ENCODE measurements at places on chromosomes 12 and 14.

DNA sequence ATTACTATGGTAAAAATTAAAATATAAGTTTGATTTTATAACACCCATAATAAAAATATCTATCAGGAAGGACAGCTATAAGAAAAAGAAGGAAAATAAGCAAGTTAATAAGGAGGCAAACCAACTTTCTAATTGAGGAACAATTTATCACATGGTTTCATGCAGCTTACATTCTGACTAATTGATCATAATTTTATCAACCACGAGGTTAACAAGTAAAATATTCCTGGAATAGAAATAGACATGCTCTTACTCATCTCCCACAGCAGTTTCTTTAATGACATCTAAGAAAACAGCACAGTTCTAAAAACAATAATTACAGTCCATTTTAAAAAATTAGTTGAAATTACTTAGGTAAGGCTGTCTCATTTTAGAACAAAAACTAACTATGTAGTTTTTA is 130.8 kb upstream of the KRR1 start:
- no peak overlapping the region for H3K27ac ChIP-seq
- H3K36me3 ChIP-seq, result no peaks in the 10 kb centered on the region
- H3K27me3 ChIP-seq, result no peaks in the 10 kb centered on the region
- peaks cover 7% of the 10 kb centered on the region for H3K4me1 ChIP-seq

DNA sequence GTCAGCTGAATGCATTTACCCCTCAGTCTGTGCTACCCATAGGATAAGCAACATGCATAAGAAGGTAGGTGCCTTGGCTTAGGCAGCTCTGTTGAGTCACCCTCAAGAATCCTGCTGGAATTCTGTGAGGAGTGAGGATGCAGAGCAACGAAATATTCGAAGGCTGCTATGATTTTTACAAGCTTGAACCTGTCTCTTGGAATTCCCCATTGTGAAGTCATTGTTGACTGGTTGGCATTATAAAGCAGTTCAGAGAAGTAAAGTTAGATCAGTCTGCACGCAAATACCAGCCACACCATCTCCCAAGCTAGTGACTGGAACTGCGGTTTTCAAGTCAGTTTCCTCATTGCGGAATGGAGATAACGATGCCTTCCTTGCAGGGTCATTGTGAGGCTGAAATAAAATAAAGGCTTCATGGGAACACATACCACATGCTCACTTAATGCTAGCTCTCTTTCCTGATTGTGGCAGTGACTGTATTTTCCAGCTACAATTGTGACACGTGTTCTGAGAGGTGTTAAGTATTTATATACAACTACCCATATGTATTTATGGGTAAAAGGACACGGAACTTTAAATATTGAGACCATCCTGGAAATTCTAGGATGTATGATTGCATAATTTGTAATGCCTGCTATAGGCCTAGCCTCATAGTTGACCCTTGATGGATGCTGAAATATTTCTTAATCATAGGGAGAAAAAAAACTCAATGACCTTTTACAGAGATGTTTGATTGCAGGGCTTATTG is 96.7 kb downstream of the ETV6 start:
- peaks cover 4% of the 10 kb centered on the region for H3K4me1 ChIP-seq
- DNase-seq, result no peak
- H3K27me3 ChIP-seq, result no peaks in the 10 kb centered on the region
- no peak overlapping the region for H3K27ac ChIP-seq

DNA sequence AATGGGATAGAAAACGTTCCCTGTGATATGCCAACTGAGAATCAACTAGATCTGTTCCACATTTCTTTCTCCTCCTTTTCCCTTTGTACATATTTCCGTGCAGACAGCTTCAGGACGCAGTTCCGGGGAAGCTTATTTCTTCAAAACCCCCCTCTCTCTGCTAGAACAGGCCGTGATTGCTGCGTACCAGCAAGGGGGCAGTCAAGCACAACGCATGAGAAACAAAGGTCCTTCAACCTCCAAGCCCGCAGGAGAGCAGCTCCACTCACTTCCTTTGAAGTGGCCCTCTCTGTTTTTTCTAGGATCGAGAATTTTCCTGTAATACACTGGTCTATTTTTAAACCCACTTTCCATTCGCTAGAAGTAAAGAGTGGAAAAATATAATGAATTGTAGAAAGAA is 80.8 kb downstream of the ZNF664 start:
- no peak overlapping the region for H3K27ac ChIP-seq
- H3K36me3 ChIP-seq, result no peaks in the 10 kb centered on the region
- no peak overlapping the region for H3K4me3 ChIP-seq
- H3K27me3 ChIP-seq, result no peaks in the 10 kb centered on the region
- peak; percentile 51 for DNase-seq

- no peak for DNase-seq
- H3K4me3 ChIP-seq, result no peak overlapping the region
- no peak overlapping the region for H3K27ac ChIP-seq
These were observed 59.6 kb downstream of the PPFIA2 start for GRCh38 chr12:81699551-81699950.

GRCh38 chr12:63912651-63913050 is 68.2 kb downstream of the SRGAP1 start:
- H3K4me1 ChIP-seq, result no peaks in the 10 kb centered on the region
- no peak for DNase-seq
- H3K4me3 ChIP-seq, result no peak overlapping the region
- no peaks in the 10 kb centered on the region for H3K27me3 ChIP-seq

- DNase-seq, result no peak
- peaks cover 3% of the 10 kb centered on the region for H3K36me3 ChIP-seq
- no peaks in the 10 kb centered on the region for H3K27me3 ChIP-seq
- H3K4me1 ChIP-seq, result peaks cover 20% of the 10 kb centered on the region
- H3K4me3 ChIP-seq, result no peak overlapping the region
- no peak overlapping the region for H3K27ac ChIP-seq
These were observed 9.4 kb downstream of the SPRYD3 start for GRCh38 chr12:53069621-53070410.

- H3K36me3 ChIP-seq, result no peaks in the 10 kb centered on the region
- no peak for DNase-seq
- H3K4me1 ChIP-seq, result no peaks in the 10 kb centered on the region
These were observed 21.7 kb downstream of the RNF212B start for GRCh38 chr14:23259426-23259825.

GRCh38 chr14:20632831-20633691 is 8.4 kb downstream of the OR6S1 start:
- H3K4me3 ChIP-seq, result peak overlapping the region; percentile 54
- peaks cover 7% of the 10 kb centered on the region for H3K4me1 ChIP-seq
- H3K36me3 ChIP-seq, result no peaks in the 10 kb centered on the region
- H3K27me3 ChIP-seq, result peaks cover 2% of the 10 kb centered on the region
- H3K27ac ChIP-seq, result no peak overlapping the region

- no peaks in the 10 kb centered on the region for H3K27me3 ChIP-seq
- H3K4me3 ChIP-seq, result no peak overlapping the region
- DNase-seq, result no peak
- no peaks in the 10 kb centered on the region for H3K4me1 ChIP-seq
- no peaks in the 10 kb centered on the region for H3K36me3 ChIP-seq
These were observed 42.3 kb upstream of the GLIPR1 start for GRCh38 chr12:75438059-75438754.

DNA sequence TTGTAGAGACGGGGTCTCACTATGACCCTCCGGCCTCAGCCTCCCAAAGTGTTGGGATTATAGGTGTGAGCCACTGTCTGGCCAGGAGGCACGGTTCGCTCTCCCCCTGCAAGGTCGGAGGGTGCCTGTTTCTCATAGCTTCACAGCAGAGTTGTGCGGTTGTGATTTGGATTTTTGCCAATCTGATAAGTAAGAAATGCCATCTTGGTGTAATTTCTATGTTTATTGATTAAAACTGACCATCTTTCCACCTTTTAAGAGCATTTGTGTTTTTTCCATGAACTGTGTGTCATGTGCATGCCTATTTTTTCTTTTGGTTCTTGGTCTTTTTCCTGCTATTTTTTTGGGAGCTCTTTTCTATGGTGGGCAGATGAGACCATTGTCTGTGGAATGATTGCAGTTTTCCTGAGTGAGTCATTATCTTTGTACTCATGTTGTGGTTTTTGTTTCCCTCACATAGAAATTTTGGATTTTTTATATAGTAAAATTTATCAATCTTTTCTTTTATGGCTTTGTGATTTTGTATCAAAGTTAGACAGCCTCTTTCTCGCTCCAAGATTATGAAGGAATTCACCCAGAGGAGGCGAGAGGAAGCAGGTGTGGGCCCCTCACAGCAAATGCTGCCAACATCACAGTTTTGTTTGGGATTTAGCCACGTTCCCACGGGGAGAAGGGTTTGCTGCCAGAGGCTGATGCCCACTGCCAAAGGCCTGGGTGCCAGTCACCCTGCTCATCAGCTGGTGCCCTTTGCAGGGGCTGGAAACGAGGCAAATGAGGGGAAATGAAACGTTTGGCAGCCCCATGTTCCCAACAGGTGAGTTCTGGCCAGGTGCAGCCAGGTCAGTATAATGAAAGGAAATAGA is 47.2 kb downstream of the RFX4 start:
- H3K4me1 ChIP-seq, result no peaks in the 10 kb centered on the region
- no peaks in the 10 kb centered on the region for H3K27me3 ChIP-seq
- H3K4me3 ChIP-seq, result no peak overlapping the region
- H3K27ac ChIP-seq, result no peak overlapping the region
- DNase-seq, result no peak

DNA sequence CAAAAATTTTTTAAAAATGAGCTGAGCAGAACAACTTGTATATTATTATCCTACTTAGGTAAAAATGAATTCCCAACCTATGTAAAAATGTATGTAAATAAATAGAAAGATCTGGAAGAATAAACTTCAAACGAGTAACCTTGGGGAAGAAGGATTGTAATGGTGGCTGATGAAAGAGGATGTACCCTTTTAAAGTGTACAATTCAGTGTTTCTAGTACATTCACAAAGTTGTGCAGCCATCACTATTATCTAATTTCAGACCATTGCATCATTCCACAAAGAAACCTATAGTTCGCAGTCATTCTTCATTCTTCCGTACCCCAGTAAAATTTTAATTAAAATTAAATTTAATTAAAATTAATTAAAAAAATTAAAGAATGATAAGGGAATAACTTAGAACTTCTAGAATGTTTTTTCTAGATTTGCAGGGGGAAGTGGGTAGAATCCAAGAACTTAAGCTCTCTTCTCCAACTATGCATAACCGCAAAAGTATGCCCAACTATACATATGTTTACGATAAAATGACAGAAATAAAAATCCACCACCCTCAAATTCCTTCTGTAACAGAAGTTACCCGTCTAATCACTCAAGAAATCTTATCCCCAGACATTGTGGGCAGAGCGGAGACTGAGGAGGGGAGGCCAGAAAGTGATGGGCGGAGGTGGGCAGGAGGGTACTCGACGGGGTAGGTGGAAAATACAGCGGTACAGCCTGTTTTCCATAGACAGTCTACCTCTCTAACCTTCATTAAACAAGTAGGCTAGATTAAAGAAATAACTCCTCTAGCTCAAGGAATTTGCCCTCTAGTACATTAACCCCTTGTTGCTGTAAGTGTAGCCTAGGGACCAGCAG is 921 bp downstream of the DEPDC4 start:
- H3K36me3 ChIP-seq, result no peaks in the 10 kb centered on the region
- no peak for DNase-seq
- peak overlapping the region; percentile 76 for H3K4me3 ChIP-seq
- no peaks in the 10 kb centered on the region for H3K27me3 ChIP-seq
- no peak overlapping the region for H3K27ac ChIP-seq

DNA sequence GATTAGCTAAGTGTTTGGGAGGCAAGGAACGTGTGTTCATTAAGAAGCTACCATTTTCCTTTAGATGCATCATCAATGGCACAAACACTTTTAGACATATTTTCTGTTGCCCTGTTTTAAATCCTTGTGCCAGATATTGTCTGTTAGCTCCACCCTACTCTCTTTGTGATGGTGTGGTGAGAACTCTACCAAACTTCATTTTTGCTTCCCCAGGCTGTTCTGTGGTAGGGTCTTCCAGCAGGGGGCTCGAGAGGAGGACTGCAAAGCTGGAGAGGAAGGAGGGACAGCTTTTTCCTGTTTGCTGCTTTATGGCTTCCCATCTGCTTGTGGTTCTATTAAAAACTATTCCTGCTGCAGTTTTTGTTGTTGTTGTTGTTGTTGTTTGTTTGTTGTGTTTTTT is 23.8 kb upstream of the STRAP start:
- no peak overlapping the region for H3K27ac ChIP-seq
- H3K4me3 ChIP-seq, result no peak overlapping the region
- peaks cover 8% of the 10 kb centered on the region for H3K4me1 ChIP-seq
- DNase-seq, result no peak
- no peaks in the 10 kb centered on the region for H3K27me3 ChIP-seq

- peaks cover 5% of the 10 kb centered on the region for H3K36me3 ChIP-seq
- H3K27me3 ChIP-seq, result no peaks in the 10 kb centered on the region
- H3K27ac ChIP-seq, result no peak overlapping the region
- no peak for DNase-seq
- H3K4me1 ChIP-seq, result no peaks in the 10 kb centered on the region
These were observed 26.8 kb upstream of the VPS33A start for GRCh38 chr12:122293081-122293480.

DNA sequence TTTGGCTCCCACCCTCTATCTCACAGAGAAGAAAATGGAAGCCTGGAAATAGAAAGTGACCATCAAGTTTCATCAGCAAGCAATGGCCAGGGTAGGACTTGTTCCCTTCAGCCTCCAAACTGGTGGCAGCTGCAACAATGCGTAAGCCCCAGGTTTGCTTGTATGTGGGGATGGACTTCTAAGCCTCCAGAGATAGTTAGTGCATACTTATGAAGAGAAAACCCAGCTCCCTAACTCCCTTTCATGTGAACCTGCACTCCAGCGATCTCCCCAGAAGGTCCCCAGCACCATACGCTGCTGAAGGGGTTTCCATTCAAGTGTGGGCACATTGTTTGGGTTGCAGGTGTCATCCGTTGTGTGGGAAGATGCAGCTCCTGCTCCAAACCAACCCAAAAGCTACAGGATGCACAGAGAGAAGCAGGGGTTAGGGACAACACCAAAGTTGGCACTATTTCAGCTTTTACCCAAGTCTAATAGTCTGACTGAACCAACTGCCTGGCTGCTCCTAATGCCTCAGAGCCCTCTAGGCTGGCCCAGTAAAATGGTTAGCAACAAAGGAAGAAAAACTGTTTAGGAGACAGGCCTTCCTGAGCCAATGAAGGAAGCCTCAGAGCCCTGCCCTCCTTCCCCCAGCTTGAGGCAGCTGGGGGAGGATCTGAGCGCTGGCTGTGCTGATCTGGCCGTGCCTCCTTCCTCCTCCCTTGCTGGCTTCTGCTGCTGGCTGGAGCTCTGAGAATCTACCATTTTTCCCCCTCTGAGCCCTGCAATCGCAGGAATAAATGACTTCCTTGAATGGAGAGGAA is 12.3 kb downstream of the ZFP36L1 start:
- no peaks in the 10 kb centered on the region for H3K27me3 ChIP-seq
- no peaks in the 10 kb centered on the region for H3K36me3 ChIP-seq
- no peak overlapping the region for H3K27ac ChIP-seq
- DNase-seq, result no peak

- H3K36me3 ChIP-seq, result peaks cover 5% of the 10 kb centered on the region
- DNase-seq, result no peak
- H3K4me1 ChIP-seq, result peaks cover 3% of the 10 kb centered on the region
These were observed 23.6 kb downstream of the RFLNA start for GRCh38 chr12:124318278-124319020.

- H3K36me3 ChIP-seq, result no peaks in the 10 kb centered on the region
- H3K27ac ChIP-seq, result no peak overlapping the region
- peaks cover 8% of the 10 kb centered on the region for H3K27me3 ChIP-seq
- H3K4me3 ChIP-seq, result no peak overlapping the region
- H3K4me1 ChIP-seq, result peaks cover 5% of the 10 kb centered on the region
These were observed 182.9 kb downstream of the EXOC5 start for GRCh38 chr14:57085801-57086200.

- DNase-seq, result no peak
- no peaks in the 10 kb centered on the region for H3K27me3 ChIP-seq
These were observed 5.9 kb upstream of the GPD1 start for GRCh38 chr12:50097952-50098351.

- H3K36me3 ChIP-seq, result no peaks in the 10 kb centered on the region
- no peak overlapping the region for H3K27ac ChIP-seq
- H3K4me1 ChIP-seq, result no peaks in the 10 kb centered on the region
- DNase-seq, result no peak
These were observed 355.8 kb downstream of the FSCB start for GRCh38 chr14:44151130-44151820.

Measured in neuronal stem cell (in vitro differentiated cells).